ENCODE measurements at places on chromosomes 3 and 15.

DNA sequence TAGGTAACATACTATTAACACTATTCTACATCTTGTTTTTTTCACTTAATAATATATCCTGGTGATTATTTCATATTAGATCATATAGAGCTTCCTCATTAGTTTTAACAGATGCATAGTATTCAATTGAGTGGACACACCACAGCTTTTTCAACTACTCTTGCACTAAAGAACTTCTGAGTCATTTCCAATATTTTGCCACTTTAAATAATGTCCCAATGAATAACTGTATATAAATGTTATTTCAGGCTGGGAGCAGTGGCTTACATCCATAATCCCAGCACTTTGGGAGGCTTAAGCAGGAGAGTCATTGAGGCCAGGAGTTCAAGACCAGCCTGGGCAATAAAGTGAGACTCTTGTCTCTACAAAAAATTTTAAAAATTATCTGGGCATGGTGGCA, 26.9 kb downstream of the MAP1A start:
- DNase-seq: no peak

- DNase-seq: no peak
Measured at GRCh38 chr3:37945807-37946530, 44.6 kb upstream of the VILL start.

DNA sequence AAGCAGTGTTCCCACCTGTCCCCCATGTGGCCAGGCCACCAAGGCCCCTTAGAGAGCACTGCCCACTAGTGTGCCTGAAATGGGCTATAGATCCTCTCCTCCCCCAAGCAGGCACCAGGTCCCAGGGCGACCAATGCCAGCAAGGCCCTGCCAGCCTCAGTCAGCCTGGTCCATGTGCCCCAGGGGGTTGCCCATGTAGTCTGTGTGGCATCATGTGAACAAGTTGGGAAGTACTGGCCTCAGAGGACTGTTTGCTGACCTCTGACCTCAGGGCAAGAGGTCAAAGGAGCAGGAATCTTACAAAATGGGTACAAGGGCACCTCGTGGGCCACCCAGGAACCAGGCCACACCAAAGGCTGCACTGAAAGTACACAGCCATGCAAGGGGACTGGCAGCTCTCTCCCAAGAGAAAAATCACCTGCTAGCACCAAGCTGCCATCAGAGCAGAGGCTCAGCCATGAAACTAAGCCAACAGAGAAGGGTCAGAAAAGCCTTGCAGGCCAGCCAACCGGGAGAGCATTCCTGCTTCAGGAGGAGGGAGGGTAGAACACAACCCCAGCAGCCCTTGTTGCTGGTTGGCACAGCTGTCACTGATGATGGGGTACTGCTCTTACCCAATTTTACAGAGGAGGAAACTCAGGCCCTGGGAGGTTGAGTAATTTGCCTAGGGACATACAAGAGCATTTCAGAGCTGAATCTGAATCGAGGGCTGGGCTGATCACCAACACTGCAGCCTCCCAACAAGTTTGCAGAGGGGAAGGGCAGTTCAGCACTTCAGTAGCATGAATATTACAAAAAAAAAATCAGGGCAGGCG, 5.2 kb upstream of the FURIN start:
- no peak for DNase-seq

GRCh38 chr3:23691357-23691895, 114.3 kb upstream of the UBE2E1 start:
- no peak for DNase-seq

Measured in hematopoietic multipotent progenitor cell treated with erythropoietin and hydrocortisone succinate and interleukin-3 and kit ligand, for 15 days (in vitro differentiated cells).